ENCODE measurements at places on chromosomes 3 and 15.

DNA sequence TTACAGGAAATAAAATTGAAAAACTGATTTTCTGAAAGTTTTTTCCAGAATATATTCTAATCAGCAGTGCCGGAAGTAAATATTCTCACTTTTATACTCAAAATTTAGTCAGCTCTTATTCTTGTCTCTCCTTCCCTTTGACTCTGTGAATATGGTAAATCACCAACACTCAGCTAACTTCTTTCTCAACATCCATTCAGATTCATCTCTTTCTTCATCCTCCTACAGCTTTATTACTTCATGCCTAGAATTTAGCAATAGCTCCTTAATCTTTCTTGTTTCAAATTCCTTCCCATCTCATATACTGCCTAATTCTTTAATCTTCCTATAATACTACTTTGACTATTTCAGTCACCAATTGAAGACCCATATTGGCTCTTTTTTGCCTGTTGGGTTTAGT is 67.9 kb downstream of the FGF7 start:
- no peak for DNase-seq

GRCh38 chr15:57320631-57321220 is 55.6 kb upstream of the CGNL1 start:
- DNase-seq: no peak

DNA sequence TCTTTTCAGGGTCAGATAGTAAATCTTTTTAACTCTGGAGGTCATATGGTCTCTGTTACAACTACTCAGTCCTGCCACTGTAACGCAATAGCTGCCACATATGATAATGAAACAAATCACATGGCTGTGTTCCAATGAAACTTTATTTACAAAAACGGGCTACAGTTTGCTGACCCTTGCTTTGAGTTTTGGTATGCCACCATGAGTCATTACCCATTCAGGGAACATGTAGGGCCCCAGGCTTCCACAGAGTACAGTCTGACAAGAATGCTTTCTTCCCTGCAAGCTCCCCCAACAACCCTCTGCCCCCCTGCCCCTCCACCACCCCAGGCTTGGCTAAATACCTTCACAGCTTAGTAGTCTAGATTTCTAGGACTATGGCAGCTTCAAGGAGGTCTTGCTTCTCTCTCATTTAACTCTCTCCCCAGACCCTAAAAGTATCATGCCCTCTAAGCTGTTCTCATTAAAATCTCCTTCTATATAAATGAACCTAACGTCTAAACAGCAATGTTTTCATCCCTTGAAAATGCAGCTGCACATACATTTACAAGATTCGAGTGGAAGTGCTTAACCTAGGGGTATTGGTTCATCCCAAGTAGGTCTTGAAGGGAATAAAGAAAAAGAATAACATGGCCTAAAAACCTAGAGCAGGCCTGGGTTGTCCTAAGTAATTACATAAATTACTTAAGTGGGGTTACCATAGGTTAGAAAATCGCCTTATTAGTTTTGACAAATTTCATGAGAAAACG is 117.8 kb upstream of the PRICKLE2 start:
- DNase-seq: no peak

GRCh38 chr3:126979046-126979628 is 3.8 kb upstream of the PLXNA1 start:
- DNase-seq: no peak
